ENCODE measurements at places on chromosomes 16 and 17.

DNA sequence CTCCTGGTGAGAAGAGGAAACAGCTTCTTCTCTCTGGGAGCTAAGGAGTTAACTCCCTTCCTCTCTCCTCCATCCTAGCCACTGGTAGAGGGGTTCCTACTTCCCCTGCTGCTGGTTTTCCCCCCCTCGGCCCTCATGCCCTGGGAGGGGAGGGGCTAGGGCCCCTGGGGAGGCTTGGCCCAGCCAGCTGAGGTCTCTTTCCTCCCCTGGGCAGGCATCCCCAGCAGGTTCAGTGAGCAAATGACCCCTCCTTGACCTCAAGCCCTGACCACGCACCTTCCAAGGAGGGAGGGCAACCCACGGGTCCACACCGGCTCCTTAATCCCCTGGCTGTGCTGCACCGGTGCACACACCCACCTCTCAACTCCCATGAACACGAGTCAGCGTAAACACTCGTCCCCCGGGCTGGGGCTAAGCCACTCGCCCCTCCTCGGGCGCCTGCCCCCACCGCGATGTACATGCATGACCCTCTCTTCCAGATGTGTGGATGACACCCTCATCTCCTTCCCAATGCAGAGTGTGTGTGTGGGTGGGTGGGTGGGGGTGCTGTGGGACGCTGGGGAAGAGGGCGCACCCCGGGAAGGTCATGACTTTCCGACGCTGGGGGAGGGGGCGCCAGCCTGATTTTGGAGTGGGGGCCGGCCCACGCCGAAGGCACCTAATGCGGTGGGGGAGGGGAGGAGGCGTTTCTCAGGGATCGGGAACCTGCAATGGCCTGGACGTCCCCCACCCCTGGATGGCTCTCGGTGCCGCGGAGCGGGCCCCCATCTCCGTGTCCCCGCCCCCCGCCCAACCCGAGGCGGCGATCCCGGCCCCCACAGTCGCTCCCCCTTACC lies 33.7 kb downstream of the SRCIN1 start:
- DNase-seq, result no peak

DNA sequence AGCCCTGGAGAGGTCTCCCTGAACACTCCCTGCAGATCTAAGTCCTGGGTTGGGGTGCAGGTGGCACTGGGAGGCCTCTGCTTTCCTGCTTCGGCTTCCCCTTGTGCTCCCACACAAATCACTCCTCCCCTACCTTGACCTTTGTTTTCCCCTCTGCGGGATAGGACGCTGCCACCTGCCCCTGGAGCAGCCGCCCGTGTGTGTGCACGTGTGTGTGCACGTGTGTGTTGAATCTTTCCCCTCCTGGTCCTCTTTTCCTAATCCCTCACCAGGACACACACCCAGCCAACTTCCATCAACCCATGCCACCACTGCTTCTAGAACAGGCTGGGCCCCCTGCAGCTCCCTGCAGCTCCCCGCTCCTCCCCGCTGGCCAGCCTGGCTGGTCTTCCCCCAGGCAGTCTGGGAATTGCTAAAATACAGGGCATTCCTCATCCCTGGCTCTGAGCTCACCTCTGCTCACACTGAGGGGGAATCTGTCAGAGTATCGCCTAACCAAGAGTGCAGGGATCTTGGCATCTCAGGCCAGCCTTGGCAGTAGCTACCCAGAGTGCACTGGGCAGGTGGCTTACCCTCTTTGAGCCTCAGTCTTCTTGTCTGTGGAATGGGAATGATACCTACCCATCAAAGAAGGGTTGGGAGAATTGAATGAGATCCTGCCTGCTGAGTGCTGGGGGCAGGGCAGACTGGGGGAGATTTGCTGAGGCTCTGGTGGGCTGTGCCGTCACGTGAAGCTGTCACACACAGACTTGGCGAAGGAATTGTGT lies 198.5 kb downstream of the NTN1 start:
- DNase-seq, result no peak

- DNase-seq, result no peak
Measured at GRCh38 chr17:5364156-5364555, 55.3 kb downstream of the NUP88 start.

DNA sequence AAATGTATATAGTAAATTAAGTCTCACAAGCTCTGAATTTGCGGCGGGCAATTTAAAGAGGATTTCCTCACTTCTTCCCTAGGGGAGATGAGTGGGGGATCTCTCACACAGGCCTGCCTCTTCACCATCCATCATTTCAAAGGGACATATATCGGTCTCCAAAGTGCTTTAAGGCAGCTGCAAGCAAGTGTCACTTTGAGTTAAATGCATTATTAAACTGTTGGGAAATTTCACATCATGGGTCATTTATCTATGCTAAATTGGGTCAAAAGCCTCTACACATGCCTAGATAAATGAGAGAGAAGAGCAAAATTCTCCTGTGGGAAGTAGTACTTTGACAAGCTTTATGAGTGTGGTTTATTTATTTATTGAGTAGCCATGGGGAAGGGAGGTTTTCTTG lies 1106.1 kb upstream of the GOT2 start:
- no peak for DNase-seq

GRCh38 chr17:82388223-82388921 lies 16.8 kb downstream of the UTS2R start:
- no peak for DNase-seq
